ENCODE measurements at places on chromosomes 16 and 17.

- DNase-seq, result no peak
Measured at GRCh38 chr16:50416388-50416787, 47.6 kb upstream of the BRD7 start.

DNA sequence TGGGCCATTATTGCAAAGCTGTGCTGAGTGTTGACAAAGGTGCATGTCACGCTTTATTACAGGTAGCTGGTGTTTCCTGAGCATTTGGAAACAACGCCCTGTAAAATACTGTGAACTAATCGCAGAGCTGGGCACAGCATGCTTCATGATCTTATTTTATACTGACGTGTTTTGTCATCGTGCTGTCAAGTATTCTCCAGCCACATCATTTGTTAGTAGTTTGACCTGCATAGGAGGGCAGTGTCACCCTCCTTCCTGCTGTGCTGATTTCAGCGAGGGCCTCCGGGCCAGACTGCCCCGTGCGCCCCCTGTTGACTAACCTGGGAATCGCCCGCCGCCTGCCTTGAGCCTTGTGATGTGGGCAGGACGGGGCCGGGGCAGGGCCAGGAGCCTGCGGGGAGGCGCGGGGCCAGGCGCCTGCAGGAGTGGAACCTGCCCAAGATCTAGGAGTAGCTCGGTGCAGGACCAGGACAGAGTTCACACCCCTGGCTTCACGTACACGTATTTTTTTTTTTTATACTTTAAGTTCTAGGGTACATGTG is 820.7 kb downstream of the KCNJ18 start:
- no peak for DNase-seq

- no peak for DNase-seq
Measured at GRCh38 chr17:74521701-74522201, 9.5 kb downstream of the CD300LB start.

- DNase-seq, result peak; percentile 70
Measured at GRCh38 chr16:11263737-11264136, 5.4 kb downstream of the TNP2 start.

GRCh38 chr17:77280304-77281121 is 139.7 kb downstream of the SEC14L1 start:
- DNase-seq, result no peak

GRCh38 chr16:82987767-82988166 is 361.0 kb downstream of the CDH13 start:
- DNase-seq, result no peak

DNA sequence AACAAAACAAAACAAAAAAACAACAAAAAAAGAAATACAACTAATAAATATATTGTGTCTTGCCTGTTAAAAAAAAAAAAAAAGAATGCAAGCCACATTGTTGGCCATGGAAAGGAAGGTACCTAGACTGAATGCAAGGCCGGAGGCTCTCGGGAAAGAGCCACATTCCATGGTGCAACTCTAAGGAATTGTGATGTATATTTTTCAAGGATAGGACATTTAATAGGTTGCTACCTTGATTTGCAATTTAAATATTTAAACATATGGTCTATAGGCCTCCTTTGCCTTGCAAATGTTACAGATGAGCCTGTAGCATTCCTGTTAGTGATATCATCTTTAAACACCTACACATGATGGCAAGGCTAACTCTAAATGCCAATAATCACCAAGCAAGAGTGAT is 650.9 kb downstream of the TOX3 start:
- no peak for DNase-seq

GRCh38 chr17:1607971-1608320 is 20.7 kb downstream of the SLC43A2 start:
- no peak for DNase-seq

DNA sequence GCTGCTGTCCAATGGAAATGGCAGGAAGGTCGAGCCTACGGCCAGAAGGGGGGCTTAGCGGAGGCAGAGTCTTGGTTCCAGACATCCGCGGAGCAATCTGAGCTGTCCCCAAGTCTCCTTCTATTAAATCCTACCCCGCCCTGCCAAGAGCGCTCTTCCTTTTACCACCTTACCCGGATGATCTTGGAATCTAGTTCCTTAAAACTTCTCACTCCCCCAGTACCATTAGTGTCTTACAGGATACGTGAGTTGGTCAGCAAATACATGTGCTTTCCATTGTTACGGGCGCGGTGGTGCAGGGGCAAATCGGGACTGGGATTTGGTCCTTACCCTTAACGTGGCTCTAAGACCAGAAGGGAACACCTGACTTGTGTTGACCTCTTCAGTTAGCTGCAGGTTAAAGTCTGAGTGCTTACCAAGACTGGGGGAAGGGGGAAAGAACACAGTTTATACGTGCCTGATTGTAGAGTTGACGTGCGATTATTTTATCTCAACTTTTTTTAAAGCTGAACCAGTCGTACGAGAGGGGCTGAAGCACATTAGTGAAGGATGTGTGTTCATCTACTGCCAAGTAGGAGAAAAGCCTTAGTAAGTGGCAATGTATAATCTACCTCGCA is 495 bp downstream of the TXNDC17 start:
- DNase-seq, result no peak

GRCh38 chr17:82048571-82048971 is 3.0 kb downstream of the RFNG start:
- no peak for DNase-seq

DNA sequence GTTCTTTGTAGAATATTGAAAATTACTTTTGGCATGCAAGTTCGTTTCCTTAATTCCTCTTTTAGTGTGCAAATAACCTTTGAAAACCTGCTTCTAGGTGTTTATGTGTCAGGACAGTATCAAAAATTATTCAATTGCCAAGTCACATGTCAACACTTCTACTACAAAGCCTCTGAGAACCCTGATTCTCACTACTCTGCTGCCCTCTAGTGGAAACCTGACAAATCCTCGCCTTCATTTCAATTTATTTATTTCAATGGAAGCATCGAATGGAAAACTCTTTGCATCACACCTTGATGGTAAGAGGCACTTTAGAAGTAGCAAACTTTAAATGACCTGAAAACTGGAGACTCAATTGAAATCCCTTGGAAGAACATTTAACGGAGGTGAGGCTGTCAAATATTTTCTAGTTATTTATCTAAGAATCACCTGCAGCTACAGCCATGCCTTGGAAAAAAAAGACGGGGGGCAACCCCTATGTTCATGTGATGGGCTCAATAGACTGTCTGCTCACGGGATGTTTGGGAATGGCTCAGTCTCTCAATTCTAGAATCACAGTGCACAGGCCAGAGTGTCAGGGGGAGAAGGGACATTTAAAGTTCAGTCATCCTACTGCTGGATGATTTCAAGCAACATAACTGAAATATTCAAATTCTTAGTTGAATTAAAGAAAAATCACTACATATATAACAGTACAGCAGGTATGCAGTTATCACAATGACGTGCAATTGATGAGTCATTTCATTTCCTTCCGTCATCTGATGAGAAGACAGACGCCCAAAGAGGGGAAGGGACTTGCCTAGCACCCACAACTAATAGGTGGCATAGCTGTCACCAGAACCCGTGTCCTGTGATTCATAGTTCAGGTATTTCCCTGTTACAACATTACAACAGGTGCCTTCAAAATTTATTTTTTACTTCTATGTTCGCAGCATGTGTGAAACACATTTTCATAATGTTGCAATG is 563.9 kb downstream of the TOX3 start:
- DNase-seq, result peak; percentile 3

GRCh38 chr17:77542011-77542410 is 401.2 kb downstream of the SEC14L1 start:
- no peak for DNase-seq

- DNase-seq, result no peak
Measured at GRCh38 chr17:37197336-37197735, 178.4 kb upstream of the C17orf78 start.

DNA sequence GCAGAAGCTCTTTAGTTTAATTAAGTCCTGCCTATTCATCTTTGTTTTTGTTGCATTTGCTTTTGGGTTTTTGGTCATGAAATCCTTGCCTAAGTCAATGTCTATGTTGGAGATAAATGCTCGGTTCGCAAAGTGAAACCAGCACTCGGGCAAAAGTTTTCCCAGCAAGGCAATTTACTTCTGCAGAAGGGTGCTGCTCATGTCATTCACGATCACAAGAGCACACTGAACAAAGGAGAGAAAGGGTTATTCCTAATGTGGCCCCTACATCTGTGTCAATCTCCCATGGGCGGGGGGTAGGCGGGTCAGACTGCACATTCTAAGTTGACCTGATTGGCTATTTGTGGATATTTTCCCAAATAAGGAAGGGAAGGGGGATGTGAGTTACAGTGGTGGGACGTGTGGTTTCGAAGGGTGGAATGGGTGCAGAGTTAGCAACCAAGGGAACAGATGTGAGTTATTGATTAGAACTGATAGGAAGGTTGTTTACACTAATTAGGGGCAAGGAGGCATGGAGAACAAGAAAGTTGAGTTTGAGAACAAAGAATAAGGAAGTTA is 23.0 kb downstream of the ATF7IP2 start:
- no peak for DNase-seq

GRCh38 chr17:37614391-37614790 is 5.2 kb upstream of the SYNRG start:
- DNase-seq, result no peak

DNA sequence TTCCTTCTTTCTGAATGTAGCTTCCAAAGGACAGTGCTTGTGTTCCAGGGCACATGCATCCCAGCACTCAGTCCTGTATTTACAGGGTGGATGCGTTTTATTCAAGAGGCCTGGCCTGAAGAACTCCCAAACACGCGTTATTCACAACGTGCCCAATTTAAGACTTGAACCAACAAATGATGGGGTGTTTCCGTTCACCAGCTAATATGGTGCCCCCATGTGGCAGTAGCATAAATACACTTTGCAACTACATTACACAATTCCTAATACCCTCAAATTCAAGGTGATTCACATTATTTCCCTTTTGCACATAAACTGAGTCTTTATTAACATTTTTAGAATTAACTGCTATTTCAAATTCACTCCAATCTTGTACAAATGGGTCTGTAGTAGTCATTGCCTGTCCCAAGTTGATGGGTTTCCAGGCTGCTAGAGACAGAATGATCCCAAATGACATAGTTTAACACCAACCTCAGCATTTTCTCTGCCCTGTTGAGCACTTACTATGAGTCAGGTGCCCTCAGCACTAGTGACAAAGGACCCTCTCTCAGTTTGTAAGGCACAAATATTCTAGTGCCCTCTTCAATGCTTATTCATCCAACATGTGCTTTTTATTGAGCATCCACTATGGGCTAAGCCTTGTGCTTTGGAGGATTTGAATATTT is 26.9 kb downstream of the HSD17B2 start:
- no peak for DNase-seq

- peak; percentile 37 for DNase-seq
Measured at GRCh38 chr17:30378241-30378824, 394 bp upstream of the CPD start.

DNA sequence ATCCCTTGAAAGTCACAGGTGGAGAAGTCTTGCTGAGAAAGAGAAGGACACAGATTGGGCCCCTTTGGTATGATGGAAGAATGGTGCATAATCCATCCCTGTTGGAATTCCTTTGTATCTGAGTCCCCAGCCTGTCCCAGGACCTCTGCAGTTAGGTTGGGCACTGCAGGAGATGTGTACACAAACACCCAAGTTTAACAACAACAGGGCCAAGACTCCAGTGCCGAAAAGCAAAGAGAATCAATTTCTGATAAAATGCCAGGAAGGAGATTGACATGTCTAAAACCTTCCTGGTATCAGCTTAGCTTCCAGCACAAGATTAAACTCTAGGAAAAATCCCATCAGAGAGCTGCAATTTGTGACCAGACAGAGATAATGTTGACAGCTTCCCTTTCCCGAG is 32.9 kb downstream of the KATNIP start:
- no peak for DNase-seq

- DNase-seq, result no peak
Measured at GRCh38 chr17:41369713-41370112, at the start of gene KRT33B. KRT33B (minus strand) TSS chr17:41369813; CDS start chr17:41369750, 63 bp downstream.

DNA sequence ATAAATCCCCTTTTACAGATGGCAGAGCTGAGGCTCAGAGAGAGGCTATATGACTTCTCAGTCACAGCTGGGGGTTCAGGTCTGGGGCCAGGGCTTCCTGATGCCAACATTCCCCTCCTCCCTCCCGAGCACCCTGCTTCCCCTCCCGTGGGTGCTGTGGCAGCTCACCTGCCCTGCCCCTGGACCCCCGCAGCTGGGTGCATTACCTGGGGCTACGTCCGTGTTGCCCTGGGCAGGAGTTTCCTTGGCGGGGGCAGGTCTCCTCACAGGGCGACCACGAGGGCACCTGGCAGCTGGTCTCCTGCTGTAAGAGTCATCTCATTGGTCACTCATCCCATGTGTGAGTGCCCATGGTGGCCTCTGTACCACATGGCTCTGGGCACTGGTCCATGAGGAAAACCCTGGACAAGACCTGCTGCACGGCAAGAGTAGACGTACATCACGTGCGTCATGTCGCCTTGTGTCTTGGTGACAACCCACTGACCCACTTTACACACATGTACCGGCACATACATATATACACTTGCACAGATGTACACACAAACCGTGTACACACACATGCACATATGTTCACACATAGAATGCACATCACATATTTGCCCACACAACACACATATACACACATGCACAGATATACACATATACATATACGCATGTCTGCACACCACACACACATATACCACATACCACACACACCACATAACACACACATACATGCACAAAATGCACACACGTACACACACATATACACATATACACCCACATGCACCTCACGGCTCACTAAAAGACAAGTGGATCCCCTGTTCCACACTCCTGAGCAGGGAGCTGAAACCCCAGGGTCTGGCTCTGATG is 134.0 kb downstream of the FOXL1 start:
- DNase-seq, result no peak

DNA sequence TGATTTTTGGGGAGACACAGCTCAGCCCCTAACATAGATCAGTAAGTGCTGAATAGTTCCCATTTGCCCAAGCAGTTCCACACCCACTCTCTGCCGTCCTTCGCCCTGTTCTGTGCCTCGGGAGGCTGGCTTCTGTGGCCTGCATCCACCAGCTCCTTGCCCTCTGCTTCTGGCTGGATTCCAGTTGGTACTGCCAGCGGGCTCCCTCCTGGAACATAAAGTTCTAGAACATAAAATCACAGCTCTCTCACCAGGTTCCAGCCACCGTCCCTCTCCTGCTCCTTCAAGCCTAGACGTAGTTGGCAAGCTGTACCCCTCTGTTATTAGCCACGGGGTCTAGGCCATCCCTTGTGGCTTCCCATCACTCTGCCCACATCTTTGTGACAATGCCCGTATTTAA is 3.9 kb upstream of the MRPS23 start:
- DNase-seq, result no peak

- no peak for DNase-seq
Measured at GRCh38 chr16:51508490-51509212, 357.6 kb upstream of the SALL1 start.
